ENCODE measurements at places on chromosomes 7 and 10.

- DNase-seq: no peak
Observed at GRCh38 chr7:50981743-50982142, 199.0 kb upstream of the GRB10 start.

- DNase-seq: no peak
Observed at GRCh38 chr10:35210961-35211360, 84.3 kb downstream of the CREM start.

- DNase-seq: no peak
Observed at GRCh38 chr10:47277352-47278151, 22.4 kb upstream of the GDF10 start.

DNA sequence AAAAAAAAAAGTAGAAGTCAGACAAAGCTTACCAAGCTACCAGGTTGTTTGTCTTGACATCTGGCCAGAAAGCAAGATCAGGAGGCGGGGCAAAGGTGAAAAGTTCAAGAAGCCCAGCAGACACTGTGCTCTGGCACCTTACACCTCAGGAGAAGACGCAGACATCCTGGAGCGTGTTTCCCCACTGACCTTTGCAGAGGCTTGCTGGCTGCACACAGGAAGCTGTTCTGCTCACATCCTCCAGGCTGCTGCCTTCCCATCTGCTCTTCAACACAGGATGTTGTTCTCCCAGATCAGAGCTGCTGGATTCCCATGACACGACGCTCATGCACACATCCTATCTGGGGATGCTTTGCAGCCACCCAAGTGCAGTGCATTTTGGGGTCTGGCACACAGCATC lies 174.4 kb upstream of the KIAA1217 start:
- no peak for DNase-seq

GRCh38 chr10:29078919-29079318 lies 210.0 kb upstream of the LYZL1 start:
- DNase-seq: no peak

DNA sequence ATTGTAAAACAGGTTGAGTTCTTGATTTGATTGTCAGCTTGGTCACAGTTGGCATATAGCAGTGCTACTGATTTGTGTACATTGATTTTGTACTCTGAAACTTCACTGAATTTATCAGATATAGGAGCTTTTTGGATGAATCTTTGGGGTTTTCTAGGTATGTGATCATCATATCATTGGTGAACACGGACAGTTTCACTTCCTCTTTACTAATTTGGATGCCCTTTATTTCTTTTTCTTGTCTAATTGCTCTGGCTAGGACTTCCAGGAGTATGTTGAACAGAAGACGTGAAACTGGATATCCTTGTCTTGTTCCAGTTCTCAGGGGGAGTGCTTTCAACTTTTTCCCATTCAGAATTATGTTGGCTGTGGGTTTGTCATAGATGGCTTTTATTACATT lies 86.9 kb downstream of the EXOC4 start:
- no peak for DNase-seq

DNA sequence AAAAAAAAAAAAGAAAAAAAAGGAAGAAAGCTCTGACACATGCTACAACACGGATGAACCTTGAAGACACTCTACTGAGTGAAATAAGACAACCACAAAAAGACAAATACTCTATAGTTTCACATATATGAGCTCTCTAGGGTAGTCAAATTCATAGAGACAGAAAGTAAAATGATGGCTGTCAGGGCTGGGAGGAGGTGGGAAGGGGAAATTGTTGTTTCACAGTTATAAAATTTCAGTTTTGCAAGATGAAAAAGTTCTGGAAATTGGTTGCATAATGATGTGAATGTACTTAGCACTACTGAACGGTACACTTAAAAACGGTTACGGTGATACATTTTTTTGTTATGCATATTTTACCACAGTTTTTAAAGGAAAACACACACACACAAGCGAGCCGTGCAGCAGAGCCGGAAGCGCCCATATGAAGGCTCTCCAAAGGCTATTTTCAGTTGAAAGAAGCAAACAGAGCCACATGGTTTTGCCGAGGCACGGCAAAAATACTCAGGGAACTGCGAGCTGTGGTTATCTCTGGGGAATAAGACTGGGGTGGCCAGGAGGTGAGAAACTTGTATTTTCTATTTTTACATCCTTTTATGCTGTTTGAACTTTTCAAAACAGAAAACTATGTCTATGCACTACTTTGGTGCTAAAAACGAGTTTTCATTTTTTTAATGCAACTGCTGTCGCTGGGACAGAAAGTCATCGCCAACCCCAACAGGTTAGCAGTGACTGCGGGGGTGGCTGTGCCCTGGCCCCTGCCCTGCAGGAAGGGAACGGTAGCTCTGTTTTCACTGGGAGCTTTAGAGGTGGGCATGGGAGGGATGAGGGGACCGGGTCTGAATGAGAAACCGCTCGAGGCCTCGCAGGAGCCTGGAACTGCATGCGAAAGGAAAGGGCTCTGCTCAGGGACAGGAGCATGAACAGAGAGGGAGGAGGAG lies 132.9 kb downstream of the OAT start:
- DNase-seq: peak; percentile 71

DNA sequence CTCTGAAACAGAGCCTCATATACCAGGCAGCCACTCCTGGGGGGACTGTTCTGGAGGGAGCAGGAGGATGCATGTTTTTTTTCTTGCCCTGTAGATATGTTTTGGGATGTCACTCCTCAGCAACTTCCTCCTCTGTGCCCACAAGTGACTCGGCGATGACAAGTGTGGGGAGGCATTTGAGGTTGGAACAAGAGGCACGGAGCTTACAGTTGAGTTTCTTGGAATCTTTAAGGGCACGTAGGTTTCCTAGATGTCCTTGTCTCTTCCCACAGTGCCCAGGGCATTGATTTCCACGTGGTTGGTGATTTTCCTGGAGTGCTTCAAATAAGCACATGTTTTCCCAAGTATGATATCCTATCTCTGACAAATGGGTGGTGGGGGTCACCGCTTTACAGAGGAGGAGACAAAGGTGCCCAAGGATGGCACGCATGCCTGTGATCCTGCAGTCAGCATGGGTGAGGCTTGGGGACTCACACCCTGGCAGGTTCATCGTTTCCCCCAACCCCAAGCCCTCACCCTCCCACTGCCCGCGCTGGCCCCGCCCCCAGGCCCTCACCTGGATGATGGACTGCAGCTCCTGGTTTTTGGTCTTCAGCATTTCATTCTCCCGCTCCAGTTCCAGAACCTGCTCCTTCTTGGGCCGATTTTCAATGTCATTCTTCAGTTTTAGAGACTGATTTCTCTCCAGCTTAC lies 95.2 kb upstream of the GNA12 start:
- DNase-seq: peak; percentile 67

DNA sequence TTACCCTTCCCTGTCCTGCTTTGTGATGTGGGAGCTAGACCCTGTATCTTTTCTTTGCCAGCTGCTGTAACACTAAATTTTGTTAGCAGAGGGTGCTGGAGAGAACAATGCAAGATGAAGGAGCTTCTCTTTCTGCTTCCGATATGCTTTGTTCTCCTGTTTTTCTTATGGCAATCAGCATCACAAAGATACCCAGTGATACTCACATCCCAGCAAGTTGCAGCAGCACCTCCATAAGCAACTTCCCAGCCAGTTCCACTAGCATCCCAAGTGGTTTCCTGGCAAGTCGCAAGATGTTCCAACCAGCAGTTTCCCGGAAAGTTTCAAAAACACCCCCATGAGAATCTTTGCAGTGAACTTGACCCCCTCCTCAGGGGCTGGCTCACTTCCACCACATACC lies 148.6 kb downstream of the IMMP2L start:
- no peak for DNase-seq

Data from fibroblast of skin of back (primary cell).